ENCODE measurements at places on chromosomes 6 and 20.

DNA sequence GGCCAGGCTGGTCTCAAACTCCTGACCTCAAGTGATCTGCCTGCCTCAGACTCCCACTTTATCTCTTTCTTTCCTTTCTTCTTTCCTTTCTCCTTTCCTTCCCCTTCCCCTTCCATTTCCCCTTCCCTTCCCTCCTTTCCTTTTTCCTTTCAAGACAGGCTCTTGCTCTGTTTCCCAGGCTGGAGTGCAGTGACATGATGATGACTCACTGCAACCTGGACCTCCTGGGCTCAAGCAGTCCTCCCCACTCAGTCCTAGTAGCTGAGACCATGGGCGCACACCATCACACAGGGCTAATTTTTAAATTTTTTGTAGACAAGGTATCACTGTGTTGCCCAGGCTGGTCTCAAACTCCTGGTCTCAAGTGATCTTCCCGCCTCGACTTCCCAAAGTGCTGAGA is 377.6 kb upstream of the ZFP64 start:
- no peak for DNase-seq

- no peak for DNase-seq
Observed at GRCh38 chr20:61932199-61932592, 133.5 kb downstream of the TAF4 start.

- no peak for DNase-seq
Observed at GRCh38 chr6:107786179-107786578, 37.9 kb downstream of the SCML4 start.

DNA sequence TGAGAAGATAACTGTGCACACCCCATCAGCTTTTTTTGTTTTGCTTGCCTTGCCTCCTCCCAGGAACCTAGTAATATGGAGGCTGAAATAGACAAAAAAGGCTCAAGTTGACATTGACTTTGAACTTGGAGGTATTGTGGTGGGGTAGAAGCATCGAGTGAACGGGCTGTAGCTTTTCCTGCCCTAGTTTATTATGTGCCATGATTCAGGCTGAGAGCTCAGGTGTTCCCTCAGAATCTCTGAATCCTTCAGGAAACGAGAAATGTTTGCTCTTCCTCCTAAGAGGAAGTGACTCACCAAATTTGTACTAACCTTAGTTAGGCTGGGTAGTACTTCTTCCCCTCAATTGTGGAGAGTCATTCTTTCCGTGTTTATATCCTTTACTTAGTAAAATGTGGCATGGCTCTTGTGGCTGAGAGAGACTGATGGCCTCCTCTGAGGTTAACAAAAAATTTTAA is 98.8 kb downstream of the SASH1 start:
- DNase-seq = no peak

- DNase-seq = no peak
Observed at GRCh38 chr6:52667572-52667971, 3.3 kb upstream of the TMEM14A start.

GRCh38 chr6:10838794-10839333 is 525 bp upstream of the MAK start:
- peak; percentile 26 for DNase-seq

DNA sequence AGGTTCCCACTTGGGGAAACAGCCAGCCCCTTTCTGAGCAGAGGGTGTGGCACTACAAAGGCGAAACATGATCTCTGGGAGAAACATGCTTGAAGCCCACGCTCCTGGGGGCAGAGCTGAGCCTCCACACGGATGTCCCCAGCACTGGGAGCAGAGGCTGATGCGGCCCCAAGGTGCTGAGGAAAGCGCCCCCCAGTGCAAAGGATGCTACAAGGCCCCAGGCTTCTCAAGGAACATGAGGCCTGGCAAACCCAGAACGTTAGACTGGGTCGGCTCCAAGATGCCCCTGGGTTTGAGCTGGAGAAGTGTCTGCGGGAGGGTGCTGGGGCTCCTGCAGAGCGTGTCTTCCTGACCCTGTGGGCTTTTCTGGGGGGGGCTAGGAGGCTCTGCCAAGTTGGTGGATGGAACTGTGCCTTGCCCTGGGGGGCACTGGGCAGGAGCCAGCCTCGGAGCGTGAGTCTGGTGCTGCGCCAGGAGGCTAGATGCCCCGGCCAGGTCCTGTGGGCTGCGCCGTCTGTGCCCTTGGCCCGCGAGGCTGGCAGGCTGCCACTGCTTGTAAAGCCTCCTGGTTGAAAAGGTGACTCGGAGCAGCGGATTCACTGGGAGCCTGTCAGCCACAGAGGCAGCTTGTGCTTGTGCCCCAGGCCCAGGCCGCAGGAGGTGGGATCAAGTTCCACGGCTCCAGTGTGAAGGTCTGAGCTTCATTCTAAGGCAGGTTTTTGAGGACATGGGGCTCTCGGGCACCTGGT is 8.1 kb downstream of the SYNJ2 start:
- DNase-seq = no peak

DNA sequence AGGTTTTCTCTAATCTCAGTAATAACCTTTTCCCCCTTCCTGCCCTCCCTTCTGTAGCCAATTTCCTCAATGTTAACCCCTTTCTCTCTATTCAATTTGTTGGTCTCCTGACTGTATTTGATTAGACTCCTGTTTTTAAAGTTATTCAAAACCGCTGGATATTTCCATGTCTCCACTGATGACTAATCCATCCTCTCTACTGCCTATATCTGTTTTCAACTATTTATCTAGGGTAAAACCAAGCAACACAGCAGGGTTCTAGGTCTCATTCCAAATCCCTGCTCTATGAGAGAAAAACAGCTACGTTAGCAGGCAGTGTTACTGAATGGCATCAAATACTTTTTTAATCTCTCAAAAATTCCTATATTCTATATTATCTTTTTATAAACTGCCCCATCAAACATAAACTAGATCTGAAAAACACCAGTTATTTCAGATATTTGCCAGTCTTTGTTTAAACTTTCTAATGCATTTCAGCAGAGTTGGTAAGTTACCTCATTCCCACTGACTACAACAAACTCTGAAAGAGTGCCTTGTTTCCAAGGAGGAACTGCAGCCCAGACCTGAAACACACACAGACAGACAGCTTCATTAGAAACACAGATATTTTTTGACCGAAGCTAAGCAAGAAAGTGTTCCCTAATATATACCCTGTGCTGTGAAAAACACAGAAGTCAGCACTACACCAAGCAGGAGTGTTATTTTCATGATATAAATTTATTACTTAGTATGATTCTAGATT is 8.2 kb downstream of the RTN4IP1 start:
- DNase-seq = no peak

- DNase-seq = no peak
Observed at GRCh38 chr6:2816158-2816557, 25.5 kb downstream of the SERPINB1 start.

- no peak for DNase-seq
Observed at GRCh38 chr6:106534004-106534403, 95.3 kb downstream of the RTN4IP1 start.

DNA sequence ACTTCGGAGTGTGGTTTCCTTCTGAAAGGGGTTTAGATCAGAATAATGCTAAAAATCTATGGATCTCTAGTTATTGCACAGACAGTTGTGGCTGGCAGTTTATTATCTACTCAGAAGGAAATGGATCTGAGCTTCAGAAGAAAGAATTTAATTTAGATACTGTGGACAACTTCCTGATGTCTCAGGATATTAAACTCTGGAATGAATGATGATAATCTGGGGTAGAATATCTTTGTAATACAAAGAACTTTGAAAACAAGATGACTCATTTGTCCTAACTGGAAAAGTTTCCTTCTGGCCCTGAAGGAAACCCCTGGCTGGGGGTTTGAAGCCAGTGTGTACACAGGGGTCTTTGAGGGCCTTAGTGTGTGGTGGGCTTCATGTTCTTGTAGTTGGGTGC is 78.0 kb downstream of the EDN3 start:
- DNase-seq = no peak

- no peak for DNase-seq
Observed at GRCh38 chr20:43022568-43022967, 167.1 kb downstream of the PTPRT start.

- DNase-seq = no peak
Observed at GRCh38 chr20:39269493-39270217, 307.5 kb downstream of the DHX35 start.

GRCh38 chr20:29296256-29297230 is 1960.9 kb upstream of the DEFB115 start:
- no peak for DNase-seq

DNA sequence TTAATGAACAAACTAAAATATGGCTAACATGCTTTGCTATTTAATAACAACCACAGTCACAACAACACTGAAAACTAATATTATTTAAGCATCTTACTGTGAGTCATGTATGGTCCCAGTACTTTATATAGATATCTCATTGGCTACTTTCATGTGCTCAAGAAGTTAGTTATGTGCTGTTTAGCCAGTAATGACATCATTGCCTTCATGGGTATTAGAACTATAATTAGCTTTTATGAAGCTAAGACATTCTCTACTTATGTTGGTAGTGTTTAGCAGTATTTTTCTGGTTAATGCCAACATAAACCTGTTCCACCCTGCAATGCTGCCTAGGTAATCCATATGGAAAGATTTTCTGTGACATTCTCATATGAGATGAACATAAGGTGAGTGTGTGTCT is 56.1 kb downstream of the ADGRG6 start:
- no peak for DNase-seq

- DNase-seq = no peak
Observed at GRCh38 chr20:37243937-37244571, 17.6 kb downstream of the GHRH start.

DNA sequence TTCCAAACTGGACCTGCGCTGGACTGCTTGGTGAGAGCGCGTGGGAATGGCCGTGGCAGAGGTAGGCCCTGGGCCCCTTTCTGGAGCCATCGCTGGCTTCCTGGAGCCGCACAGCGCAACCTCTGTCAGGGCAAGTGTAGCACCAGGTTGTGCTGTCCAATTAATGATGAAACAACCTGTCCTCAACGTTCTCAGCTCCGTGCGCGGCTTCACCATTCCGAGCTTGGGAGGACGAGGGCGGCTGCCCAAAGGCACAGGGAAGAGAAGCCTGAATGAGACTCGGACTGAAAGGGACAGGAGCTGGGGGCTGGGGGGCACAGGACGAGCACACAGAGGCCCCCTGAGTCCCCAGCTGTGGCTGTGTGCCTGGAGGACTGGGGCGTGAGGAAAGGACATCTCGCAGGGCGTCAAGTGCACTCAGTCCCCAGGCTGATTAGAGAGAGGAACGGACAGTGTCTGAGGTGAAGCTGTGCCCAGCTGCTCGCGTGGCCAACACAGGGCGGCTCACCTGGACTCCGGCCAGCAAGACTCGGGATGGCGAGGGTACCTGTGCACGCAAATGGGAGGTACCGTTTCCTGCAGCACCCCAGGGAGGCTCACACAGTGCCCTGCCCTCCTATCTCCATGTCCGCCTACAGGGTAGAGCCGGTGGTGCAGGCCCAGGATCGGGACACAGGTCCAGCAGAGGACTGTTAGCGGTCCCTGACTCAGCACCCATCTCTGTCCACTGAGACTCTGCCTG is 403.3 kb downstream of the TAF4 start:
- DNase-seq = no peak

- DNase-seq = no peak
Observed at GRCh38 chr20:15342991-15343523, 1005.6 kb upstream of the FLRT3 start.

GRCh38 chr6:158713469-158713868 is 63.6 kb downstream of the SYTL3 start:
- no peak for DNase-seq

DNA sequence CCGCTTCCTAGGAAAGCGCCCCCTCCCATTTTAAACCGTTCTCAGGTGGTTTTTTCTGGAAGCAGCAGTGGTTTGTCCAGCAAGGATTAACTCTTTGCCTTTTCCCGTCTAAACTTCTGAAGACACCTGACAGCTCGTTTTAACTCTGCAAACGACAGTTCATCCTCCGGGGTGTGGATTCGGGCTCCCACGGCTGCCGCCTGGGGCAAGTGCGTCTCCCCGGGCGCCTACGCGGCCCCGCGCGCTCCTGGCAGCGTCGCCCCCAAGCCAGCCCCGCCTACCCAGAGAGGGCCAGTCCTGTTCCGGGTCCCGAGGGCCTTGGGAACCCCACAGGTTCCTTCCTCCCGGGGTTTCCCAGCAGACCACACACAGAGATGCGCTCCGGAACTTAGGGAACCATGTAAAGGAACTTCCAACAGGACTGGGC is 54.4 kb downstream of the PRR18 start:
- no peak for DNase-seq

DNA sequence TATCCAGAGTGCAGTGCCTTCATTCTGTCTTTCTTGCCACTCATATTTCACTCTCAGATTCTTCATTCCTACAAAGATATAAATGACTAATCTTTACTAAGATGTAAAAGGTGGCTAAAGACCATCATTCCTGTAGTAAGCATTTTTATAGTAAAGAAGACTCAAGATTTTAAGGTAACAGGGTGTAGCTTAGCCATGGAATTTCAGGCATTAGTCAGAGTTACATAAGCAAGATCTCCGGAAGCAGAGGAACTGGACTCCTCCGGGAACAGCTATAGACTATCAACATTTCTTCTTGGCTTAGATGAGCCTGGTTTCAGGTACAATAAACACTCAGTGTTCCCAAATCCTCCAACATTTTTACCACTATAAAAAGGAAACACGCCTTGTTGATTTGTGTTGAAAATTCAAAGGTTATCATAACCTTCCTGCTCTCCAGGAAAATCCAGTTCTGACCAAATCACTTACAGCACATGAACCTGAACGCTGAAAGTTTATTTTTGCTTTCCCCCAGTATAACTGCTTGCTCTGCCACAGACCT is 23.7 kb downstream of the SERPINB1 start:
- no peak for DNase-seq

DNA sequence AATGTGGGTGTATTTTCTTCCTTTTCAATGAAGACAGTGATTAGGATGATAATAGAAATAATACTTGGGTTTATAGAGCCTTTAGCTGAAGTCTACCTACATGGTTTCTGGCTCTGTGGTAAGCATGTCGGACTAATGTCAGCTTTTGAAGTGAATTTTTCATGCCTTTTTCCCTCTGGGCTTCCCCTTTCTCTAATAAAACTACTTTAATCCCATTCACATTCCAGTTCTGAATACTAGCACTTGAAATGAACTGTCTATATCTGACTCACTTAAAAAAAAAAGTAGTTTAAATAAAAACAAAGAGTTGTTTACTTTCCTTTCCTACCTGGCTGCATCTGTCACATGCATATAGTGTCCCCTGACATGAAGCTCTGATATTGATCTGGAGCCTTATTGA is 545.9 kb upstream of the FLRT3 start:
- DNase-seq = no peak

DNA sequence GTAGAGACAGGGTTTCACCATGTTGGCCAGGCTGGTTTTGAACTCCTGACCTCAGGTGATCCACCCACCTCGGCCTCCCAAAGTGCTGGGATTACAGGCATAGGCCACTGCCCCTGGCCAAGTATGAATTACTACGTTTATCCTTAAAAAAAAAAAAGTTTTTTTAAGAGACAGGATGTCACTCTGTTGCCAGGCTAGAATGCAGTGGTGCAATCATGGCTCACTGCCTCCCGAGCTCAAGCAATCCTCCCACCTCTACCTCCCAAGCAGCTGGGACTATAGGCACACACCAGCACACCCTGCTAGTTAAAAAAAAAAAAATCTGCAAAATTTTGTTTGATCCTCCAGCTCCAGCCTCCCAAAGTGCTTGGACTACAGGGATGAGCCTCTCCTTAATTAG is 23.1 kb downstream of the IYD start:
- DNase-seq = no peak

Measured in stimulated activated CD8-positive, alpha-beta memory T cell treated with anti-CD3 and anti-CD28 coated beads, Interleukin-15, amount 100 ng/mL, for 48 hours (primary cell).